ENCODE measurements at places on chromosomes 3 and 15.

- DNase-seq: peak; percentile 55
Observed at GRCh38 chr15:67833710-67834511, 5.9 kb downstream of the RNU6-1 start.

GRCh38 chr3:107929088-107929487, 161.7 kb downstream of the CD47 start:
- DNase-seq: no peak

DNA sequence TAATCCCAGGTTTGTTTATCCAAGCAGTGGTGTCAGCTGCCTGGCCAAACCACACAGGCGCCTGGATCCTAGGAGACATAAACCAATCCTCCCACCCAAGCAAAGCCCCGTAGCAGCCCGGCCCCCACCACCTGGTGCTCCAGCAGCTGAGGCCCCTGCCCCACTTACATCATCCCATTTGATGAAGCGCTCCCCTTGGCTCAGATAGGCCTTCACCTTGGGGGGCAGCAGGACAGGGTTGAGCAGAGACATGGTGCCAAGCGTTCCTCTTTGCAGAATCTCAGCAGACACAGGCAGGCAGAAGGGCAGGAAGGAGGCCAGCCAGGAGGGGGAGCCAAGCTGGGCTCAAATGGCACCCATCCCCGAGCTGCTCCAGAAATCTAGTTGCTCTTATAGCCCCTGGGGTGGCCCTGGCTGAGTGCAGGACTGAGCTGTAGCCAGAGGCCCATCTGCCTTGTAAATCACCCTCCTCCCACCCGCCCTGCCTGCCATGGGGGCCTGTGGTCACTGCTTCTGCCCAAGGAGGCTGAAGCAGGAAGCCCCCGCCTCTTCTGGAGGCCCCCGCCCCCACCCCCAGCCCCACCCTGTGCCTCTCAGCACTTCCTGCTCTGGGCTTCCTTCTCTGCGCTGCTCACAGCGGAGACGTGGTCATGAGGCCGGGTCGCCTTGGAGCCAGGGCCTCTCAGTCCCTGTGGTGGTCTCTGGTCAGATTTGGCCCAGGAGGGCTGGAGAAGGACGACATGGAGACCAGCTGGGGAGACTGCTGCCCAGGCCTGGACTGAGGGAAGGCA, at the start of gene PLCB2:
Gene PLCB2 (minus strand): TSS at position 515 of the 791 bp plus-strand sequence. CDS start 263 bp downstream, at position 252.
- peak; percentile 80 for DNase-seq

DNA sequence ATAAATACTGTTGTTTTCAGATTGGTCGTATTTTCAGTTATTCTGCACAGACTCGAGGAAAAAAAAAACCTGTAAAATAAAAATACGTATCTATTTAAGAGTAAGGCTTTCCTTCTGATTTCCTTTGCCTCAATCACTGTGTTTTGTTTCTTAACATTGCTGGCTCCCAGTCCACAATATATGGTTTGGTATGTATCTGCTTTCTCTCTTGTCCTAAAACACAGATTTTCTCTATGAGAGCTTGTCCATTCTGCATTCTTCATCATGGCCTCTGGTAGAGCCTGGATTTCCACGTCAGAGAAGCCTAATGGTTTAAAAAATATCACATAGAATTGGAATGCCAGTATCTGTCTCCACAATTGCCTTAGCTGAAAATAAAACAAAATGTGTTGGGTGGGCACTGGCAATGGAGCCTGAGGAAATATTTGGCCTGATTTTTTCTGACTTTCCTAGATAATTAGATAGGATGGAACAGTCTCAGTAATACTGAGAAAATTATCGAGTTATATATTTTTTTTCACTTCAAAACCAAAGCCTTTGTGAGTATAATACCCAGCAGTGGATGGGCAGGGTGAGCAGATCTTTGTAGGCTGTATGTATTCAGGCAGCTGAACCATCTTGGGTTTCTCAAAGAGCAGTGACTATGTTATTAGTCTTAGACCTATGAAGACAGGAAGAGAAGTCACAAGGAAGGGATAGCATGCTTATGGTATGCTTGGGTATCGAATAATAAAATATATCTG, 1.9 kb downstream of the CD200 start:
- no peak for DNase-seq

DNA sequence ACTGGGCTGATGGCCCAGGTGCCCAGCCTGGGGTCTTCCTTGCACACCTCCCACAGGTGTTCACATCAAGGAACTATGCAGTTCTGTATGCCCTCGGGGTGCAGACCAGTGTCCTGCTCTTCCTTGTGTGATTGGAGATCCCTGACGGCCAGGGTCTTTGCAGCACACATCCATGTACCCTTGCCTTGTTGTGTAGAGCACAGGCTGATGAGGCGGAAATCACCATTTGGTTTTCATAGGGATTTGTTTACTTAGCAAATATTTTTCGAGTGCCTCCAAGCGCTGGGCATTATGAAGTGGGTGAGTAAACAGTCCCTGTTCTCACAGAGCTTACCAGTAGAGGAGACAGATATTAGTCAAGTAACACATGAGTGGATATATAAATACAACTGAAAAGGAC, 209.3 kb upstream of the UMPS start:
- no peak for DNase-seq

- DNase-seq: no peak
Observed at GRCh38 chr3:15256861-15257341, 50.9 kb downstream of the CAPN7 start.

DNA sequence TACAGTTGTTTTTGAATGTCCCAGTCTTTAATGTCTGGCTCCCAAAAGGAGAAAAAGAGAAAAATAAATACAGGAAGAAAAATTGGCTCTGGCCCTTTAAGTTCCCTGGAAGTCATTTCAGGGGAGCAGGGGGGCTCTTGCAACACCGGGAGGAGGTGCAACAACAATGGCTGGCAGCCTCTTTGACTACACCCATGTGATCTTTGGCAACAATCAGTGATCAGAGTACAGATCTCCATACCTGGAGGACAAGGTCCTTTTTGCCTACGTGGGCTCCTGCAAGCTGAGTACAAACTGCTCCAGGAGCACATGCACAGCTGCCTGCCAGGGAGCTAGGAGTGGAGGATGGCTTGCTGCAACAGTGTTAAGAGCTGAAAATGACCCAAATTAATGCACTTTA, 63.9 kb downstream of the GLCE start:
- no peak for DNase-seq

DNA sequence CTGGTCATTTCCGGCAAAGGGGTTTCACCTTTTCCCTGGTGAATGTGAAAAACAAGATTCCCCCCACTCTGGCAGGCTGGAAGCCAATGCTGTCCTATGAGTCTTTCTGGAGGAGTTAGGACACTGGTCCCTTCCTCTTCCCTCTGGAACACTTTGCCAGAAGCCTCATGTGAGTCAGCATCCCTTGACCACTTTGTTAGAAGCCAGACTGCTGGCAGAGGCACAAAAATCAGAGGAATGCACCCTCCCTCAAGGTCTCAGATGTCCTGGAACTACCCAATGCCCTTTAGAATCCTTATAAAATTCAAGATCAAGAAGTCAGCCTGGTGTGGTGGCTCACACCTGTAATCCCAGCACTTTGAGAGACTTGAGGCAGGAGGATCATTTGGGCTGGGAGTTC, 26.6 kb downstream of the ITGB5 start:
- DNase-seq: no peak

DNA sequence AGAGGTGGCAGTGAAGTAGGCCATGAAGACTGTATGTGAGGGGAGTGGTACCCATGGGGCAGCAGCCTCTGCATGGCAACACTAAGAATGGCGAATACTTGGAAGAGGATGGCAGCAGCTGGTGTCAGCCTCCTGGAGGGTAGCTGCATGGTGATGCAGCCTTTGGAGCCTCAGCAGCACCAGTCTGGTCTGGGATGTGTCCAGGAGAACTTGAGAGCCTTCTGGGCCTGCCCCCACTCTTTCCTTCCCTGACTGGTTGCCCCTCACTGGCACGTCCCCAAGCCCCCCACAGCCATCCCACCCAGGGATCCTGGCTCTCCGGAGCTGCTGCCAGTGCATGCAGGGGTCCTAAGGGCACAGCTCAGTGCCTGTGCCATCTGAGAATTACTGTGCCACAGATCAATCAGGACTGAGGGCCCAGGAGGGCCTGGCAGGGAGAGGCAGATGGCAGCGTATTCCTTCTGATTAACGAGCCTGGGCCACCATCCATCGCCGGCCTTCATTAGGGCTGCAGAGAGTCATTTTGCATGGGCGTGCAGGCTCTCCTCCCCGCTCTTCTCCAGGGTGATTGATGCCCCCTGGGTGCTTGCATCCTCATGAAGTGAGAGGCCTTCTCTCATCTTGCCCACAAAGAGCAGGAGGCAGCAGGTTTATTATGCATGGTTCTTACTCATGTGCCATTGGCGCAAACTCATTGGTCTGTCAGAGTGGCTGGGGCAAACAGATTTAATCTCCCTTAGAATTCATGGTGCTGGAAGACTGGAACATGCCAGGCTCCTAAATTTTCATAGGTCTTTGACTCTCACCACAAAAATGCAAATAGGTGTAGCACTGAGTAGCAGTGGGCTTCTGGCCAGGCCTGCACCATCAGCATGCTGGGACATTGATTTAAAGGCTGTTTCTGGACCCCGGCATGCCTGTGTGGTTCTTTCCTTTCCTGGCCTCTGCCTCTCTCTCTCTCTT, 116.8 kb downstream of the EPHB1 start:
- DNase-seq: no peak

GRCh38 chr3:123386477-123387040, 62.3 kb downstream of the ADCY5 start:
- no peak for DNase-seq

GRCh38 chr3:61666615-61667330, 105.4 kb downstream of the PTPRG start:
- no peak for DNase-seq

DNA sequence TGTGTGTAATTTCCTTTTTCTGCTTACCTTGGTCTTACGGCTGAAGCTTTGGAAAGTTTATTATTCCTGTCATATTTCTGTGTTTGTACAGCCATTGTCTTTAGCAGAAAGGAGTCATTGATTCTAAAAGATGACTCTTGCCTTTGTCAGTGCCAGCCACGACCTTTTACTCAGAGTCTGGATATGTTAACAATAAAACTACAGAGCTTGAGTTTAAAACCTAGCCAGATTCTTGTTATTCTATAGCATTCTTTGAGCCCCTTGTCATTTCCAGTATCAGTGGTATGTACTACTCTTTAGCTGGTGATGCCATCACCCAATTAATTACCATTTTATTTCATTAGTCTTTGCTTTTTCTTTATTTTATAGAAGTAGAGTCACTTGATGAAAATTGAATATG, 142.4 kb downstream of the TCF12 start:
- no peak for DNase-seq

DNA sequence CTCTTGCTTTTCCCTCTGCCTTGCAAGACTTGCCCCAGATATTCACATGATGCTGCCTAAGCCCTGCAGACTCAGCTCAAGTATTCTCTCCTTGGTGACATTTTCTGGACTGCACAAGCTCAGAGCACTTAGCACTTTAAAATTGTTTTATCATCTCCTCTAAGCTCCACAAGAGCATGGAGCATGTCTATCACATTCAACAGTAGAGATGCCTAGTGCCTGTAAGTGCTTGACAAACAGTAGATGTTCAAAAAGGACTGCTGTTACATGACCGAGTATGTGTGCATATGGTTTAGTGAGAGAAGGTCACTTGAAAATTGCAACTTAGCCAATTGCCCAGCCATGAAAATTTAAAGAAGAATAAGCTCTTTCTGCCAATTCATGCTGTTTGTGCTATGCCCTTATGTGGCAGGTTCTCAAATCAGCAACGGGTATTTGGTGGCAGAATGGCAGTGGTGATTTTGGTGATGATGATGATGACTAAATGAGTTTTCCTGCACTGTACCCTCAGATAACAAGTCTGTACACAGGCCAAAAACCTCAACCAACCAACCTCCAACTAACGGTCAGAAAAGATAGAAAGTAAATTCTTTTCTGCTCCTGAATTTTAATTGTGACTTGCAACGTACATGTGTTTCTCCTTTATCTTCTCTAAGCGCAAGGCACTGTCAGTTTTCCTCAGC, 647.2 kb upstream of the UBE2E2 start:
- DNase-seq: no peak

DNA sequence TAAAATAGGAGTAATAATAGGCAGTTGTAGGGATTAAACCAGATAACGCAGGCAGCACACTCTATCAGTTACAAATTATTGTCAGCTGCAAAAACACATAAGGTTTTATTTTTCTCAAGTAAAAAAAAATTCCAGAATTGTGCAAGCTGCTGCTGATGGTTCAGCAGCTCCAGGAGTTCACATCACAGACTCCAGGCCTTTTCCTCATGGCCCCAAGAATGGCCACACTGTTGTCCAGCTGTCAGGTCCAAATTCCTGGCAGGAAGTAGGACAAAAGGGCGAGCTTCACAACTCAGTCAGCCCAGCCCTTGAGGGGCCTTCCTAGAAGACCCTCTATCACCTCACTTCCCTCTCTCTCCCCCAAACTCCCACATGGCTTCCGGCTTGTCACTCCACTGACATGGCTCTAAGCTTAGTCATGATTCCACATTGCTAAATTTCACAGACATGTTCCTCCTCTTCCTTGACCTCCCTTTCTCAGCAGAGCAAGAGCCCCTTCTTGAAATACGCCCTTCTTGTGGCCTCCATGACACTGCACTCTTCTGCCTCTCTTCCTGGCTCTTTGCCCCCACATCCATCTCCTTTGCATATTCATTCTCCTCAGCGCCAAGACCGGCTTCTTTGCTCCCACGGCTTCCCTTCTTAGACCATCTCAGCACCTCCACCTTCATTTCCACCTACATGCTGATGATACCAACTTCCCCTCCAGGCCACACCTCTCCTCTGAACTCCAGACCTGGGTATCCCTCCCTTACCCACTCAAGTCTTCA, 27.4 kb upstream of the FAM174B start:
- no peak for DNase-seq

DNA sequence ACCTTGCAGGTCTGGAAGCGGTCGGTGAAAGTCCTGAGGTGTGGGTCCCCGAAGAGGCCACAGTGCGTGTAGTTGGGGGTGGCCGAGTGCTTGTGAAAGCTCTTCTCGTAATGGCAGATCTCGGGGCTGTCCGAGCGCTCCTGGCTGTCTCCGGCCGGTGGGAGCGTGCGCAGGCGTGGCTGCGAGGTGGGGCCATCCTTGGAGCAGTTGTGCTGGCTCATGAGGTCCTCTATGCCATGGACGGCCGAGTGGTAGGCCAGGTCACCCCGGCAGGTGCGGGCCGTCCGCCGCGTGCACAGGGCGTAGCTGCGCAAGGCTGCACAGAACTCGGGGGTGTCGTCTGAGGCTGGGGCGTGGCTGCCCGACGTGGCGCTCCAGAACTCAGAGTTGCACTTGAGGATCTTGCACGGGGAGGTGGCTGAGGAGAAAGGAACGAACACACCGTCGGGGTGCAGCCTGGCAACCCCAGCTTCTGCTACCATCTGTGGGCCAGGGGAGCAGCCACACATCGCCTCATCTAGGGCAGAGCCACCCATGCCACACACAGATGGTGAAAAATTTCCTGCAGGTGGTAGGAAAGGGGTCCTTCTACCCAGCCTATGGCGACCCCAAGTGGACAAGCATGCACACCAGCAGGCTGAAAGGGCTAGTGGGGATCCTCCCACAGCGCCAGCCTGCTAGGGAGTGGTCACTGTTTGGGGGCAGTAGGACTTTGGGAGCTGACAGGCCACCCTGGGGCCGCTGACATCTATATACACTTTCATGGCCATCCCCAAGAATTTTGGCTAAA, 36.7 kb downstream of the RGMA start:
- no peak for DNase-seq

GRCh38 chr3:102066470-102066869, 217.2 kb downstream of the NFKBIZ start:
- DNase-seq: no peak
